ENCODE measurements at places on chromosomes 6 and 20.

DNA sequence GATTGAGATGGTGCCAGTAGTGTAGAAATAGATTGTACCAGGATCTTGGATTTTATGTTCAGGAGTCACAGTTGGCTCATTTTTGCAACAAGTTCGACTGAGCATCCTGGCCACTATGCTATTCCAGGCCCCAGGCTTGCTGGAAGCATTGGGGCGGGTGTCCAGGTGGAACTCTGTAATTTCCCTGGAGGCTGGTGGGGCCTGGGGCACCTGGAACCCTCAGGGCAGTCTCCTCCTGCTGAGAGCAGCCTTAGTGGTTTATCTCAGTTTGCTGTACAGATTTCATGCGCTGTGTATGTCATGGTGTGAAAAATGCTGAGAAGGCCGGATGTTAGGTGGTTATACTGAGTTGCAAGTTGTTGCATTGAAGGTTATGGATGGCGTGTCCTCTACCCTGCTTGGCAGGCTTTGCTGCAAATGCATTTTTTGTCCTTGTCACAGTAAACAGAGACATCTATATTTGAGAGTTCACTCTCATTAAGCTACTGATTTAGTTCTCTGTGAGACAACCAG lies 135.1 kb upstream of the MYLIP start:
- no peak for DNase-seq

GRCh38 chr20:25237610-25238318 lies 10.1 kb upstream of the PYGB start:
- peak; percentile 43 for DNase-seq

GRCh38 chr20:49753133-49753532 lies 39.5 kb upstream of the B4GALT5 start:
- no peak for DNase-seq

DNA sequence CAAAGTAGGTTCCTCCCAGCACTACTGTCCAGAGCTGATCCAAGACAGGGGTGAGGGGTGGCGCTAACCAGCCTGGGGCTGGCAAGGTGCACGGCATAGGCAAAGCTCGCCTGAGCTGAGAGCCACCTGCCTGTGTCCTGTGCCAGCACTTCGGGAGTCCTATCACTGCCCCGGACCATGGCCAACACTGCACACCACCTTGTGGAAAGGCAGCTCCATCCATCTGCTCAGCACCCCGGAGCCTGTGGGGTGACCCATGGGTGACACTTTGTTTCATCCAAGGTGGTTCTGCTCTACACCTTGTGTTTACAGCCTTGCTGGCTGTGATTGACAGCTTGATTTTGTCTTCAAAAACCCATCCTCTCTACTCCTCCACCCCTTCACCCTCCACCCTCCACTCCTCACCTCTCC lies 32.9 kb upstream of the GATA5 start:
- DNase-seq: peak; percentile 31

- DNase-seq: no peak
Observed at GRCh38 chr6:159934181-159934580, 34.7 kb upstream of the IGF2R start.

GRCh38 chr6:131172222-131172621 lies 37.0 kb downstream of the AKAP7 start:
- DNase-seq: no peak

DNA sequence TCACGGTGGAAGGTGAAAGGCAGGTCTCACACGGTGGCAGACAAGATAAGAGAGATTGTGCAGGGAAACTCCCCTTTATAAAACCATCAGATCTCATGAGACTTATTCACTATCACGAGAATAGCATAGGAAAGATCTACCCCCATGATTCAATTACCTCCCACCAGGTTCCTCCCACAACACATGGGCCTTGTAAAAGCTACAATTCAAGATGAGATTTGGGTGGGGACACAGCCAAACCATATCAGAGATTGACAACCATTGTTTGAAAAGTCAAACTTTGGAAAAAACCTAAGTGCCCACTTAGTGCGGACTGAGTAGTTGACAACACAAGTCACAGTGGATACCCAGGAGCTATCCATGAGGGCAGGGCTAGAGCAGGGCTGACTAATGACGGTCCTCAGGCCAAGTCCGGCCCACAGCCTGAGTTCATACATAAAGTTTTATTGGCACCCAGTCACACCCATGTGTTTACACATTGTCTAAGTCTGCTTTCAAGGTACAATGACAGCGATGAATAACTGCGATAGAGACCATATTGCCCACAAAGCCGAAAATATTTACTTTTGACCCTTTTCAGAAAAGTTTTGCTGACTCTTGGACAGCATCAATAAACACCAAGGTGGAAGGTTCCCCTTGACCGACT lies 33.8 kb upstream of the PMEPA1 start:
- DNase-seq: no peak

- peak; percentile 44 for DNase-seq
Observed at GRCh38 chr6:119077643-119078375, 655 bp downstream of the FAM184A start.

DNA sequence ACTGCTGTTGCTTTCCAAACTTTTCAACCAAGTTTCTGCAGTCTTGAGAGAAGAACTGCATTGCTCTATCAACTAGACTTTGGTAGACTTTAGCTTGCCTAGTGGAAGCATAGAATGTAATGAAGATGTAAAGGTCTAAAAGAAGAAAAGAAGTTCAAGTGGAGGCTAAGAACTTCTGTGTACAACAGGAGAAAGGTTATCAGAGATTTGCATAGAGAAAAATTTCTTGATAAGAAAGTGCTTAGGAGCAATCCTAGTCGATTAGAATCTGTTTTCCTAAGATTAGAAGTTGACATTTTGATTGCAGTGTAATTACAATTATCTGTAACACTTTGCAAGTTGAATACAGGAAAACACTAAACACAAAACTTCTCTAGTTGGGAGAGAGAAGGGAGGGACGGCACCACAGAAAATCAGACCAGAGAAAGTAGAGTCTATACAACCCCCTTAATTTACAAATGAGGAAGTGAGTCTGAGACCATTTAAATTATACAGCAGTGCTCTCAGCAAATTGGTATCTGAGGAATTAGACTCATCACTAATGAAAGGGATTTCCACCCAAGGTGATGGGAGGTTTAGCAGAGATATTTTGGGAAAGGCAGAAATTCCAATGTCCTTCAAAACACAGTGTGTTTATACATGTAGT lies 194.3 kb upstream of the MARCKS start:
- no peak for DNase-seq

- no peak for DNase-seq
Observed at GRCh38 chr6:109303164-109303563, 79.1 kb downstream of the CD164 start.

DNA sequence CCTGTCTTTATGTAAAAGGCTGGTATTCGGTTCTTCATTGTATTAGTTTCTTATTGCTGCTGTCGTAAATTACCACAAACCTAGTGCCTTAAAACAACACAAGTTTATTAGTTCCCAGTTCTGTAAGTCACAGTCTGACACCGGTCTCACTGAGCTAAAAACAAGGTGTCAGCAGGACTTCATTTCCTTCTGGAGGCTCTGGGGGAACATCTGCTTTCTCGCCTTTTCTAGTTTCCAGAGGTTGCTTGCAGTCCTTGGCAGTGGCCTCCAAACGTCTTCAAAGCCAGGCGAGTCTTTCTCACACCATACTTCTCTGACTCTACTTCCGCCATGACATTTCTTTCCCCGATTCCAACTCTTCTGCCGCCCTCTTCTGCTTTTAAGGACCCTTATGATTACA lies 43.0 kb upstream of the ZFAND3 start:
- DNase-seq: no peak

- DNase-seq: no peak
Observed at GRCh38 chr6:168925671-168926070, 328.0 kb downstream of the THBS2 start.

- DNase-seq: no peak
Observed at GRCh38 chr20:3464166-3464565, 6.7 kb upstream of the ATRN start.

DNA sequence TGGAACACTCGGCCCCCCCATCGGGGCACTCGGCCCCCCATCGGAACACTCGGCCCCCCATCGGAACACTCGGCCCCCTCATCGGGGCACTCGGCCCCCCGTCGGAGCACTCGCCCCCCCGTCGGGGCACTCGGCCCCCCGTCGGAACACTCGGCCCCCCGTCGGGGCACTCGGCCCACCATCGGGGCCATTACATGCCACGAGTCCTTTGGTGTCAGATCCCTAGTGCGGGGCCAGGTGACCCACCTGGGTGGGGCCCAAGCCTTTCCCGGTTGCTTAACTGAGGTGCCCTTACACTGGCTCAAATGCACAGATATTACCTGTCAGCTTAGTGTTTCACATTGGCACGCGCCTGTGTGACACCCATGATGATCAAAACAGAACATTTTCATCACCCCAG lies 95.9 kb downstream of the TAF4 start:
- DNase-seq: no peak

DNA sequence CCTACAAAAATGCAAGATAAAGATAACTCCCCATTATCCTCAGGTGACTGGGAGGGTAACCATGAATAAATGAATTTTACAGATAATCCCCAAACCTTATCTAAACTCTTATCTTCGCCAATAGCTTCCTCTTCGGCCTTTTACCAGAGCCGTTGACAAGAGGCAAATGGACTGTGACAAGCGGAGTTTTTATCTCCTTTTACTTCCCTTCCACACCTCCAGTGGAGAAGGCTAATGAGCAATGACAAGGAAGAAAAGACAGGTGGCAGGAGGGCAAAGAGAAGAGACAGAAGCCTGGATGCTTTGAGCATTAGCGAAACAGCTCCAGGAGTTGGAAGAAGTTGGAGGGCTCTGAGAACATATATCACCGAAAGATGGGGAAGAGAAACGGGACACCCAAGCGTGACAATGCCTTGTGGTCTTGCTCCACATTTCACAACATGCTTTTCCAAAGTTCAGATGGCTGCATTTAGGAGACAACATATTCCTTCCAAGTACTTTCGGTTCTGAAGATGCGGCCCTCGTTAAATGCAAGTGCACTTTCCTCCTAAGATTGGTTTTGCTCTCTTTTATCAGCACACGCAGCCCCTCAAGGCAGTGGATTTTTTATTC lies 69.2 kb downstream of the PRDM1 start:
- peak; percentile 17 for DNase-seq

GRCh38 chr20:50447817-50448216 lies 62.4 kb upstream of the PTPN1 start:
- DNase-seq: no peak

DNA sequence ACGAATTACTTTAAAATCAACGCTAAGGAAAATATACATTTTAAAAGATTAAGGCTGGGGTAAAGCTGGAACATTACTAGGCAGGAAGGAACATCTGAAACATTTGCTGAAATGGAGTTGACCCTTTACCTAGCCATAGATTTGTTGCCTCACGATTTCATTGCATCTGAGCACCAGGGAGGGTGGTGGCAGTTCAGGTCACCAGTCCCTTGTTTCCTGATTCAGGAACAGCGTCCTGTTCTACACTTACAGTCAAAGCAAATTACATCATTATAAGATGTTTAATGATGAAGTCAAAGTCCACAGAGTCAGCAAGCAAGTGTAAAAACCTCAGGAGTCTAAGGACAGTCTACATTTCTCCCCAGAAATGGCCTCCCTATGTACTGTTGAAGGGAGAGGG lies 9.0 kb upstream of the MICA start:
- no peak for DNase-seq

DNA sequence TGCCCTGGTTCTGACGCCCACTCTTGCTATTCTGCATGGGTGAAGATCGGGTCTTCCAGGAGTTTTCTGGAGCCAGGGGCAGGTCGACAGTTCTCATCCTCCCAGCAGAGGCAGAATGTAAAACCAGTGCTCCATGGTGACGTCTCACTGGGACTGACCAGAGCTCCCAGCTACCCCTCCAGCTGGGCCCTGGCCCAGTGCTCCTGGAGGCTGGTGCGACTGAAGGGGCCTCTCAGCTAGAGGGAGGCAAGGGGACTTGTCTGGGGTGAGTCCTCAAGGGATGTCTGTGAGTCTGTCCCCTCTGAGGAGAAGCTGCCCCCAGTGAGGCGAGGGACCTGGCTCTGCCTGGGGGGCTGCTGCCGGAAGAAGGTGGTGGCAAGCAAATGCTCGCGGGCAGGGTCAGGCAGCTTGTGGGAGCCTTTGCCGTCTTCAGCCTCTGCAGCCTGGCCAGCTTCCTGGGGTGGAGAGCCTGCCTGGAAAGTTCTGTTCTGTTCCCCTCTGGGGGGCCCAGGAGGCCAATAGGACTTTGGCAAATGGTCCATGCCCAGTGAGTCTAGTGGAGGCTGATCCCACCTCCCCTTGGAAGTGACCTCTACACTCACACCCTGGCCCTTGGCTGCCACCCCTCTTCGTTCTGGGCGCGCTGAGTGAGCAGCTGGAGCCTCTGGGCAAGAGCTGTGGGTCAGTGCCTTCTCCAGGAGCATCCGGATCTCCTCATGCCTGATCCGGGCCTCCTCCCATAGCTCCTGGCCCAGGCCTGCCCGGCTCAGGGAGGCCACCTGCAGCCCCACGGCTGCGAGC lies 47.5 kb downstream of the KIAA1755 start:
- DNase-seq: no peak

GRCh38 chr6:17650656-17651309 lies 50.7 kb downstream of the FAM8A1 start:
- no peak for DNase-seq
